ENCODE measurements at places on chromosomes 13 and 19.

DNA sequence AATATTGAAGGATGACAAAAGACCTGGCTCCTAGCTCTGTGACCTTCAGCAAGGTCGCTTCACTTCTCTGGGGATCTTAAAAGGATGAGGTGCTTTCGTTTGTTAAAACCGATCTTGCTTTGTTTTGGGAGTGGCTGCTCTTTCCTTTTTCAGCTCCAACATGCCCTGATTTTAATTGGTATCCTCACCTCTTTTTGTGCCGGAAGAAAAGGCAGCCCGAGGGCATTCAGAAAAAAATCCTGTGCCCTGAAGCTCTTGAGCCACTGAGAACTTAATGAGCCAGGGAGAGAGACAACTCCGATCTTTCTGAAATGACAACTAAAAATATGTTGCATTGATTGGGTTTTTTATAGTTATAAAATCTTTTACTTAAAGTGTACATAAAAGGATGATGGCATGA lies 19.4 kb downstream of the CLDN10 start:
- DNase-seq = no peak

DNA sequence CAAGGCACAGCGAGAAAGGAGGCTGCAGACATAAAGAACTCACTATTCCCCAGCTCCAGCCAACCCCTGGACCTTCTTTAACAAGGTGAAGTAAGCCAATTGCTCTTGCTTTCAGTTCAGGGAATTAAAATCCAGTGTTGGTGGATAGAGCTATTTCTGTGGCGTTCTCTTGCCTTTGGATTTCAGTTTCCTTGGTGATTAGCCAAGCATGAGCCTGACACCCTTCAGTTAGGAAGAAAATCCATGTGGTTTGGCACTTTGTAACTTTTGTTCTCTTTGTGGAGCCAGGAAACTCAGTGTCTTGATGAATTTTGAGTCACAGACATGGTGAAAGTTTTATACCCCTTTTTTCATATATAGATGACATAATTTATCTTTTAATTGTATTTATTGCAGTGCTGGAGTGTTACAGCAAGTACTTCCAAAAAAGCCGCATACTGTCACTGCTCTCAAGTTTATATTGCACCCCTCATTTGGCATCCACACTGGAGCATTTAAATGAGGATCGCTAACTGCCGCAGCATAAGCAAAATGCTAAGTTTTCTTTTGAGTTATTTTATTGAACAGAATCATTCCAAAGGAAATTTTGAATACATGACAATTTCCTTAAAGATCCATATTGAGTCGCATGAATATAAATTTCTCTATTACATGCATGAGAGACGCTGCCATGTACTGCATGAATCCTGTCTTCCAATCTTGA lies 406.8 kb downstream of the MYO16 start:
- no peak for DNase-seq

- DNase-seq = no peak
These were observed 1.3 kb downstream of the PRKD2 start for GRCh38 chr19:46715620-46715974.

- peak; percentile 21 for DNase-seq
These were observed 2758.2 kb downstream of the PCDH9 start for GRCh38 chr13:64471916-64472315.

GRCh38 chr13:44436589-44437337 lies 63.1 kb downstream of the SERP2 start:
- peak; percentile 98 for DNase-seq

GRCh38 chr13:74761801-74762757 lies 627.9 kb upstream of the KLF12 start:
- DNase-seq = no peak

DNA sequence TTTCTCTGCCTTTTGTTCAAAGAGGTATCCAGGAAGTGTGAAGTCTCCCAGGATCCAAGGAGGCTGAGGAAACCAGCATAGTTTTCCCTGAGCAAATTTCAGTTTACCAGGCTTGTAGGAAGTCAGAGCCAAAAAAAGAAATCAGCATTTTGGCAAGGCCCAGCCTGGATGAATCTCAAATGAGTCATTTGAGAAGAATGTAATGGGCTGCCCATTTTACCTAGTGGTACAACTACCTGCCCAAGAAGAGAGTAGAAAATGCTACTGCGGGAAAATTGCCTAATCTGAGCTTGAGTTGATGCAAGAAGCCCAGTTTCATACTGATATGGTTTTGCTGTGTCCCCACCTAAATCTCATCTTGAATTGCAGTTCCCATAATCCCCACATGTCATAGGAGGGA lies 284.1 kb upstream of the ZNF507 start:
- DNase-seq = no peak

DNA sequence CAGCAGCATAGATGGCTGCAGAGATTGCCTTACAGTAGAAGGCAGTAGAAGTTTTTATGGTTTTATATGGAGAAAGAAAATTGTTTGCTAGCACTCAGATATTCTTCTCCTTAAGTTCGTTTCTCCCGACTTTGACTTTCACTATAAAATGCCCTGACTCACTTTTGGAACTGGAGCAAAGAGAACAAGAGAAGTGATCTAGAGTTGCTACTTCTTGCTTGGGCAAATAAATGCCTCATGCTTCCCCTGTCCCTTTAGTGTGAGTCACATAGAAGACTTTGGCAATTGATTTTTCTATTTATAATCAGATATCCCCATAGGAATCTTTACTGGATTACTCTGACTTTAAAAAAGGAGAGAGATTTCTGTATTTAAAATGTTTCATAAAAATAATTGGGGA lies 46.9 kb downstream of the ITGBL1 start:
- no peak for DNase-seq

- DNase-seq = peak; percentile 90
These were observed 38.3 kb downstream of the ZSWIM4 start for GRCh38 chr19:13833330-13834243.

DNA sequence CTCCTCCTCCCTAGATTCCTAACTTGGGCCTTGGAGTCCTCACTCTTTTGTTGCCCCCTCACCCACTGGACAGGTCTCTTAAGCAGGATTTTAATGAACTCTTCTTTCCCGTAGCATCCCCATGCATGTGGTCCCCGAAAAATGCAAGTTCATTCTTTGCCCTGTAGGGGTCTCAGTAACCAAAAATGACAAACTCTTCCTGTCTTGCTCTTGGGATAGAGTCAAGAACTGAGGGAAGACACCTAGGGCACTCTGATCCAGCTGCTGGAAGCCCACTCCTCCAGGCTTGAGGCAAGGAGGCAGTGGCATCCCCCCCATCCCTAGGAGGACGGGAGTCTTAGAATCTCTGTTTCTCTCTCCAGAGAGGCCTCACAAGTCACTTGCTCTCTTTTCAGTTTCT lies 987.0 kb downstream of the DIAPH3 start:
- no peak for DNase-seq

DNA sequence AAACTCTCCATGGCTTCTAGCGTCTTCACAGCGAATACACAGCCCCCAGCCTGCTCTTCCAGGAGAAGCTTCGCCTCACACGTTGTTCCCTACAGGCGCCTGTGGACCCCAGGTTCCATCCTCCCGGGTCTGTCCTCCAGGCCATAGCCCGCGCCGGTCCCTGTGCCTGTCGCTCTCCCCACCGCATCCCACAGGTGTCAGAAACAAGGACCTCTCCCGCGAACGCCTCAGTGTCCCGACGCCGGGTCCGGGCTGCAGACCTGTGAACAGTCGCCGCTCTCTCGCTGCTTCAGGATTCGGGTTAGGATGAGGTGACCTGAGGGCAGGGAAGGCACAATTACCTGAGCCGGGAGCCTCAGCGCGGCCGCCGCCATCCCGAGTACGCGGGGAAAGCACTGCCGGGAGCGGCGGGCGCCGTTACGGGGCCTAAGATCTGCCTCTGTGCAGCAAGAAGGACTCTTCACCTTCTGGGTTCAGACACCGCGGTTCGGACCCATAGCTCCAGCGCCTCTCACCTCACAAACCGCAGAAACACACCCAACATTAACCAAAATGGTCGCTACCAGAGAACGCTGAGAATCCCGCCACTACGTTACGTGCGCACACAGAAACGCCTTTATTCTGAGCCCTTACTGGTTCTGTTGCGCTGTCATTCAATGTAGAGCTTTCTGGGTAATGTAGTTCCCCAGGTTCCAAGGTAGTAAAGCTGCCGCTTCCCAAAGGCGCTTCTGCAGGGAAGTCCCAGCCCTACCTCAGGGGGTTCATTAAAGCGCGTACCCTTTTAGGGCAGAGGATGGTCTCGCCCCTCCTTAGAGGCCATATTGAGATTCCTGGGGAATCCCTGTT lies at the start of gene ZNF418:
Gene ZNF418 (minus strand): TSS at position 583 of the 846 bp plus-strand sequence. CDS start 1,580 bp downstream, outside the sequence.
- DNase-seq = peak; percentile 95

DNA sequence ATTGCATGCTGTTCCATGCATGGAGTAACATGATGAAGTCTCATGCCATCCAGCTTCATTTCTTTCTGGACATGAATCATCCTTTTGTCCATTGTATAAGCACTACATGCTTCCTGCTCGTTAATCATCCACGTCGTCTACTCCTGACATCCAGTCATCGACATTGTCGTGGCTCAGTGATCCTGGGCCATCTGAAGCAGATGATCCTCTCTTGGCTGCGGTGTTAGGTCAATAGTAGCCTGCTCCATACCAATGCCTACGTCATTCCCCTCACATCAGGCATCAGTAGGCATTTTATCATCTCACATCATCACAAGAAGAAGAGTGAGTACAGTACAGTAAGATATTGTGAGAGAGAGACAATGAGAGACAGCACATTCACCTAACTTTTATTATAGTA lies 7.9 kb upstream of the MYO16 start:
- DNase-seq = no peak

DNA sequence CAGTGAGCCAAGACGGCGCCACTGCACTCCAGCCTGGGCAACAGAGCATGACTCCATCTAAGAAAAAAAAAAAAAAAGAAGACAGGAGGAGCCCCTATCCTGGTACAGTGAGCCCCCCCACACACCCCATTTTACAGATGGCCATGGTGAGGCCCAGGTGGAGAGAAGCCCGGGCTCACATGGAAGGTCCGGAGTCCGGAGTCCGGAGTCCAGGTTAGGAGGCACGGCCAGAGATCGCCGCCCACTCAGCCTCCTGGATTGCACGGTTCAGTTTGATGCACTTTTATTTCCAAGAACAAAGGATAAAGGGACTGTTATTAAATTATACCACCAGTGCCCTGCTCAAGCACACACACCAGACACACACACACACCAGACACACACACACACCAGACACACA lies 11.3 kb upstream of the BTBD2 start:
- DNase-seq = no peak

- DNase-seq = peak; percentile 39
These were observed at the start of gene GIPR for GRCh38 chr19:45667620-45668341. TSS of gene GIPR (plus strand) at chr19:45668221. CDS start at chr19:45669521, 1,300 bp downstream.

- no peak for DNase-seq
These were observed 19.6 kb downstream of the C2CD4C start for GRCh38 chr19:389255-389934.

- no peak for DNase-seq
These were observed 15.4 kb downstream of the LYL1 start for GRCh38 chr19:13087295-13087694.

- no peak for DNase-seq
These were observed 23.0 kb upstream of the PLPP2 start for GRCh38 chr19:313988-314815.

DNA sequence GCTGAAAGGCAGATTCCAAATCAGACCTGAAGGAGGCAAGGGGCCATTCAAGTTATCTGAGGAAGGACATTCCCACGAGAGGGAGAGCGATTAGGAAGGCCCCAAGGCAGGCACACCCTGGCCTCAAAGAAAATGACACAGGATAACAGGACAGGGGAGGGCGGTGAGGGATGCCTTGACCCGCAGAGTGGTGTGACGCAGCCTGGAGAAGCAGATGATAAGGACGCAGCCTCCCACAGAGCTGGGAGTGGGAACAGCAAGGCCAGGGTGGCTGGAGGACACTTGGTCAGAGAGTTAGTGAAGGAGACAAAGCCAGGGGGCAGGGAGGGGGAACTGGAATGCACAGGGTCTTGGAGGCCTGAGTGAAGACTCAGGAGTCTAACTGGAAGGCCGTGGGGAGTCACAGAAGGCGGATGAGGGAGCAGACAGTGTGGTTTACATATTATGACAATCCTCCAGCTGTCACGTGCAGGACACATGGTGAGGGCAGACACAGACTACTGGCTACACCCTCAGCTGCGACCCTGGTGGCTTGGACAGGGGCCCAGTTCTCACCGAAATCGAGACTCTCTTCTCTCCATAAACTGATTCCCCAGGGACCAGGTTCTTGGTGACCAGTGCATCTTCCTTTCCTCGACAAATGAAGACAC lies 5.8 kb upstream of the DYRK1B start:
- no peak for DNase-seq

DNA sequence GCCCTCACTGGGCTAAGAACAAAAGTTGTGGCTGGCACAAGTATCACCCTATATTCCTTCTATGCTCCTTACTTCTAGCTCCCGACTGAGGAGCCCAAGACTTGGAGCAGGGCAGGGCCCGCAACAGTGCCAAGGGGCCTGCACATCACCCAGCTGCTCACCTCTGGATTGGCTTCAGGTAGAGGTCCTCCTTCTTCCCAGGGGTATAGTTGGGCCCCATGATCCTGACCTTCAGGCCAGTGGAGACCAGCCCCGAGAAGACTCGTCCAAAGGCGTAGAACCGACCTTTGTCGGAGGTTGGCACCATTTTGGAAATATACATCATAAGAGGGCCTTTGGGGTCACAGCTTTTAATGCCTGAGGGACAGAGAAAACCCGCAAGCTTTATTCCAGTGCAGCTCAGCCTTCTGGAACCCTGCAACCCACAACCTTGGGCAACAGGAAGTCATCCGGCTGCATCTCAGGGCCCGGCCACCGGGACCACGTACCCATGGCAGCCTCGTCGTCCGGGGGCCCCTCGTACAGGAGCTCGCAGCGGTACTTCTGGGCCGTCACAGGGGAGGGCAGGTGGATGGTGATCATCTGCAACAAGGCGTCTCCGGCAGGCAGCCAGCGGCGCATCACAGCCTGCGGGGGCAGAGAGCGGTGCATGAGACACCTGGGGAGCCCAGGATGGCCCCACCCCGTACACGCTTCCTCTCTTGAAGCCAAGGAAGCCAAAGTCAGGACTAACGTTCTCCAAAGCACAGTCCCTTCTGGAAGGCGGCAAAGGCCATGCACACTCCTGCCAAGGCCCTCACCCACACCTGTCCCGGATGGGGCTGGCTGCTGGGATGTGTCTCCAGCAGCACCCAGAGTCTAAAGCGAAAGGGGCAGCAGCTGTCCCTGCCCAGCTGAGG lies 4.7 kb downstream of the EEF2 start:
- DNase-seq = no peak

- no peak for DNase-seq
These were observed 20.7 kb downstream of the MIPEP start for GRCh38 chr13:23868521-23868920.

DNA sequence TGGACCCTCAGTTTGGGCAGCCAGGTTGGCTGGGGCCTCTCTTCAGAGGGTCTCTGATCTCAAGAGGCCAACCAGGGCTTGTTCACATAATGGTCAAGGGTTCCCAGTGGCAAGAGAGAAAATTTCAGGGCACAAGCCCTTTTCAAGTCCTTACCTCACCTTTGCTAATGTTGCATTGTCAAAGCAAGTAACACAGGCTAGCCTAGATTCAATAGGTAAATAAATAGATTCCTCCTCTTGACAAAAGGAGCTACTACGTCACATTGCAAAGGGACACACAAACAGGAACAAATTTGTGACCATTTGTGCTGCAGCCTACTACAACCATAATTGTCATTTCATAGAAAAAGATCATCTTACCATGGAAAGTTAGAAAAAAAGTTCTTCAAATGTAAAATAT lies 33.9 kb upstream of the FRY start:
- DNase-seq = no peak

GRCh38 chr19:3932931-3933810 lies at the start of gene NMRK2:
TSS of gene NMRK2 (plus strand) at chr19:3933069. CDS start at chr19:3933672, 603 bp downstream.
- no peak for DNase-seq

GRCh38 chr19:3798137-3798536 lies 12.0 kb upstream of the MATK start:
- DNase-seq = no peak

All from cerebellar cortex (tissue), 1 donor.